ENCODE measurements at places on chromosomes 16 and 17.

GRCh38 chr17:80426671-80427326, 11.8 kb downstream of the ENDOV start:
- DNase-seq, result peak; percentile 53

DNA sequence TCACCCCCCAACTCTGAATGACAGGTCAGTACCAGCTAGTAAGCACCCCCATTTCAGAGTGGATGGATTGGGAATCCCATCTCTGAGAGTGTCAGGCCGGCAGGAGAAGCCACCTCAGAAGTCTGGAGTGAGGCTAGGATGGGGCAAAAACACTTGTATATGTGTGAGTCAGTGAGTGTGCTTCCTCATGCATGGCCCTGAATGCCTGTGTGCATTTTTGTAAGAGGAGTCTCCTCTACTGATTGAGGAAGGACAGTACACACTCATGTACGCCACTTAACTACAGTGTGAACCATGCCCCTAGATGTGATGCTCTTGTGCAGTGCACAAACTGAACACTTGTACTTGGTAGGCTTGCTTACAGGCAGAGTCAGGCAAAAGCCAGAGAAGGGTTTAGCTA, 22.3 kb upstream of the NAGS start:
- no peak for DNase-seq

GRCh38 chr17:773467-774312, 8.4 kb downstream of the GLOD4 start:
- no peak for DNase-seq

DNA sequence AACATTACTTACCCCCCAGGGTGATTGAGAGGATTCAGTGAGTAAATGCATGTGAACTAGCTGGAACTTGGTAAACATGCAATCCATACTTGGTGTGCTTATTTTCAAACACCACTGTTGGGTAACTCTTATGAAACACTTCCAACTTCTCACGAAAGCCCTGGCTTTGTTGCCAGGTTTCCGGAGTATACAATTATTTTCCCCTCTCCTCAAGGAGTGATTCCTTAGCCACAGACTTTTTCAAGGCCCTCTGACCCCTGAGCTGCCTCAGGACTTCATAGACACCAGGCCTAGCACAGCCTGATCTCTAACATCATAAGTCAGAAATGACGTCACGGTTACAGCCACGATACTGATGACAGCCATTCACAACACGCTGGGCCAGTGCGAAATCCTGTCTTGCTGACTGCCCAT, 27.6 kb downstream of the HSD17B2 start:
- no peak for DNase-seq

GRCh38 chr16:50473356-50473945, 74.7 kb upstream of the NKD1 start:
- no peak for DNase-seq

DNA sequence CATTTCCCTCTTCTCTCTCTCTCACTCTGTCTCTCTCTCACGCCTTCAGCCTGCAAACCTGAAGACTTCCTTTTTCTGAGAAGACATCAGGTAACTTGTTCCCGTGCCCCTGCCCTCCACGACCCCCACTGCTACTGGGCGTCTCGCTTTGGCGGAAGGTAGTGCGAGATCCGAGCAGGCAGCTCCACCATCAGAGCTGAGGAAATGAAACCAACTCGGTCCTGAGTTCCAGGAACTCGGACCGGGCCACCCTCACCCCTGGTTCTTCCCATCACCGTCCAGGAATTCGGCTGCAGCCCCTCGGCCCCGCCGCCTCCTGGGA, 585 bp downstream of the MLKL start:
- DNase-seq, result no peak

- DNase-seq, result no peak
Measured at GRCh38 chr17:35804658-35805192, 4.6 kb upstream of the TAF15 start.

- no peak for DNase-seq
Measured at GRCh38 chr16:16988963-16989362, 481.8 kb downstream of the XYLT1 start.

GRCh38 chr16:50474138-50474537, 74.1 kb upstream of the NKD1 start:
- no peak for DNase-seq

DNA sequence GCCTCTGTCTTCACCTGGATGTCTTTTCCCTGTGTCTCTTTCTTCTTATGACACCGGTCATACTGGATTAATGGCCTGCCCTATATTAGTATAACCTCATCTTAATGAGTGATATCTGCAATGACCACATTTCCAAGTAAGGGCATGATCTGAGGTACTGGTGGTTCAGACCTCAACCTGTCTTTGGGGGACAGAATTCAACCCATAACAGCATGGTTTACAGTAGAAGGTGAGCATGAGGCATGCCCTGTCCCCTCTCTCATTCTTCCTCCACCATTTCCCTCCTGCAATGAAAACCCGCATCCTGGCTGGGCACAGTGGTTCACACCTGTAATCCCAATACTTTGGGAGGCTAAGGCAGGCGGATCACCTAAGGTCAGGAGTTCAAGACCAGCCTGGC, 2.8 kb upstream of the RAB37 start:
- DNase-seq, result no peak

GRCh38 chr17:68019336-68019674, 16.2 kb upstream of the KPNA2 start:
- no peak for DNase-seq

- DNase-seq, result no peak
Measured at GRCh38 chr17:55641676-55642081, 81.0 kb downstream of the TMEM100 start.

DNA sequence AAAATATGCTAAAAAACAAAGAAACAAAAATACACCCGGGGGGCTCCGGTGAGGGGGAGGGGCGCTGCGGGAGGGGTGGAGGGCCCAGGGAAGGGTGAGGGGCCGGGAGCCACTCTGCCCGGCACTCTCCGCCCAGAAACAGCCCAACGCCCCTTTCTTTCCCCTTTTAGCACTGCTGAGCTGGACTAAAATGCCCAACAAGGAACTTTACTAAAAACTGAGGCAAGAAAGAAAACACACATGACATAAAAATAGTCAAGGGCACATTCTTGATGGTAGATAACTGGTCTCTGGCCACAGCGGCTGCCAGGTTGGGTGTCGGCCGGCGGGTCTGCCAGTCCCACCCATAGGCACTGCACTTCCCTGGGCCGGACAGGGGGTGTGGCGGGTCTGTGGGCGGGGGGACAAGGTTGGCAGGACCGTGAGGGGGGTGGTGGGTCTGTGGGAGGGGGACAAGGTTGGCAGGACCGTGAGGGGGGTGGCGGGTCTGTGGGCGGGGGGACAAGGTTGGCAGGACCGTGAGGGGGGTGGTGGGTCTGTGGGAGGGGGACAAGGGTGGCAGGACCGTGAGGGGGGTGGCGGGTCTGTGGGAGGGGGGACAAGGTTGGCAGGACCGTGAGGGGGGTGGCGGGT, 20.9 kb downstream of the METRNL start:
- no peak for DNase-seq

GRCh38 chr17:80724775-80725266, 180.2 kb downstream of the RPTOR start:
- no peak for DNase-seq

DNA sequence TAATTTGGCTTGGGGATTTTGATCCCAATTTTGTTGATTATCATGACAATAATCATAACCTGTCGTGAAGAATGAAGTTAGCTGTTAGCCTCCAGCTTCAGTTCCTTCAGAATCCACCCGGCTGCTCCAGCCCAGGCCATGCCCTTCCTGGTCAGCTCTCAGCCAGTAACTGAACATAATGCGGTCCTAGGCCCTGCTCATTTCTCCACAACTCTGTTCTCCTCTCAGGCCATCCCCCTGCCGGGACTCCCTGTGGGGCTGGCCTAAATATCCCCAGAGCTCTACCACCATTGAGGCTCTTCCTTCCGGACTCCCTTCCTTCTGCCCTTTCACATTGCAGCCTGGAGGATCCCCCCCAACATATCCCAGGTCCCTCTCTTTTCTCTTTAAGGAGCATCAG, 833.4 kb upstream of the GOT2 start:
- no peak for DNase-seq

DNA sequence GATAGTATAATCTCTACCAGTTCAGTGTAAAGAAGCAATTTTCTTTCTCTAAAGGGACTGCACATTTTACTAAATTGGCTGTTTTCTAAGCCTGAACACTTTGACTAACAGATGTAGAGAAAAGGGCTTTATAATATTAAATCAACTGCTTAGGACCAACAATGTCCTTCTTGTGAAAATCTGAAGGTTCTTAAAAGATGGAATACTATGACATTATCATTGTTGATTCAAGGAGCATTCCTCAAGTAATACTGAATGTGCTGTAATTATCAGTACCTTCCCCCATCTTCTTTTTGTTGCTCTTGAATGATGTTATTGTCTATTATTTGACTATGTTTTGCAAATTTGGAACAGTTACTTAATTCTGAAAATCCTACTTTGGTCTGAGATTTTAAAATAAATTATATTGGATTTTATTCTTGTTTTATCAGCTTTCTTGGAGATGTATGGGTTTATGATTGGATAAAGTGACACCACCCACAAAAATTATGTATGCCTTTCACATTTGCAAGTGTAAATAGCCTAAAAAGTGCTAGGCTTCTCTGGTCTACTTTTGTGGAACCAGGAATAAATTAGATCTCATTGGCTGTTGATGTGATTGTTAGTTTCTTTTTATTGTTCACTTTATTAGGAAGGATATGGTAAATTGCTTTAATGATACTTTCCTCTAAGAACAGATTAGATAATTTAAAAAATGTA, 53.0 kb downstream of the TAOK1 start:
- no peak for DNase-seq

GRCh38 chr17:43694081-43694870, 32.6 kb upstream of the MEOX1 start:
- peak; percentile 56 for DNase-seq

- no peak for DNase-seq
Measured at GRCh38 chr17:77914385-77915254, 43.9 kb upstream of the TNRC6C start.

GRCh38 chr16:23508589-23509440, 1.5 kb downstream of the GGA2 start:
- no peak for DNase-seq

- DNase-seq, result no peak
Measured at GRCh38 chr17:3411070-3411469, at the start of gene OR3A3. TSS of gene OR3A3 (plus strand) at chr17:3411370.

GRCh38 chr17:80969030-80969673, 22.5 kb upstream of the CHMP6 start:
- no peak for DNase-seq

DNA sequence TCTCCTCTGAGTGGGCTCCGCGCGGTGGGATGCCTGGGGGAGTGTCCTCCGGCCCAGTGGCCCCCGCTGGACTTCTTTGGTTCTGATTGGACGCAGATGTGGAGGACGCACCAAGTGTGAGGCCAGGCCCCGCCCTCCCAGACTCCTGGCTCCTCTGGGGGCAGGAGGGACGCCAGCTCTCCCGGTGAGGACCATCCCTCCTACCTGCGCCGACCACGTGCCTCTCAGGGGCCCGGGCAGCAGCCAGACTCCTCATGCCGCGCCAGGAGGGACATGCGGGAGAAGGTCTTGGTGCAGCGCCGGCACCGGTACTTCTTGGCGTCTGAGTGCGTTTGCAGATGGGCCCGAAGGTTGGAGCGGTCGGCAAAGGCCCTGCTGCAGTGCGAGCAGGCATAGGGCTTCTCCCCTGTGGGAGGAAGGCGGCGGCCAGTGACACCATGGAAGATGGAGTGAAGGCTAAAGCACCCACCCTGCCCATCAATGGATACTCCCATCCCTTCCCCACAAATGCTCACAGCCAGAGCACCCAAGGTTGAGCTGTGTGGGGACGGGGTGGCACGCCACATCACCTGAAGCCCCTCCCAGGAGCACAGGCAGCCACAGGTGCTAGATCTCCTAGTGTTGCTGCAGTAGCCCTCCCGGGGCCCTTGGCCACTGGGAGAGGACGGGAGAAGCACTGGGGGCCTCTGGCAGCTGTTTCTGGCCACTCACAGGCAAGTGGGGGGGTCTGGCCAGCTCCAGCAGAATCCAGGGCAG, 7.9 kb downstream of the SNAI3 start:
- DNase-seq, result no peak

DNA sequence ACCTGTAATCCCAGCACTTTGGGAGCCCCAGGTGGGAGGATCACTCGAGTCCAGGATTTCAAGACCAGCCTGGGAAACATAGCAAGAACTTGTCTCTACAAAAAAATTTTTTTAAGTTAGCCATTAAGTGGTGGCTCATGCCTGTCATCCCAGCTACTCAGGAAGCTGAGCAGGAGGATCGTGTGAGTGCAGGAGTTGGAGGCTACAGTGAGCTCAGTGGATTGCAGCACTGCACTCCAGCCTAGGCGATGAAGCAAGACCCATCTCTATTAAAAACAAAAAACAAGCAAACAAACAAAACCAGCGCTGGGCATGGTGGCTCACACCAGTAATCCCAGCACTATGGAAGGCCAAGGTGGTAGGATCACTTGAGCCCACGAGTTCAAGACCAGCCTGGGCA, 38.0 kb downstream of the HEATR3 start:
- no peak for DNase-seq

GRCh38 chr17:67713169-67713568, 4.6 kb upstream of the NOL11 start:
- DNase-seq, result no peak

- DNase-seq, result no peak
Measured at GRCh38 chr17:82519971-82520903, 705 bp downstream of the FOXK2 start.

- no peak for DNase-seq
Measured at GRCh38 chr17:49108318-49108717, 24.3 kb upstream of the B4GALNT2 start.

DNA sequence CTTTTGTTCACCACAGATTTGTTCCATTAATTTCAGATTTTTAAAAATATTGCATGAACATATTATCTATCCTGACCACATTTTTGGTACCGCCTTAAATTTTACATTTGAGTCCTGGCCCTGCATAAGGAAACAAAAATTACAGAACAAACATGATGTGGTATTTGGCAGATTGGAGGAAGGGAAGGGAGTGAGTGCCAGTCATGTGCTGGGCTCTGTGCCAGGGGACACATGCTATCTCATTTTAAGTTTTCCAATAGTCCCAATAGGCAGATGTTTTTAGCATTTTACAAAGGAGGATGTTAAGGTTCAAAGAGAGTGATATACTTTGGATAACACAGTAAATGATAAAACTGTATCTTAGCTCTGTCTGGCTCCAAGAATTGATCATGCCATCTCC, 185.1 kb downstream of the CDK5R1 start:
- no peak for DNase-seq

DNA sequence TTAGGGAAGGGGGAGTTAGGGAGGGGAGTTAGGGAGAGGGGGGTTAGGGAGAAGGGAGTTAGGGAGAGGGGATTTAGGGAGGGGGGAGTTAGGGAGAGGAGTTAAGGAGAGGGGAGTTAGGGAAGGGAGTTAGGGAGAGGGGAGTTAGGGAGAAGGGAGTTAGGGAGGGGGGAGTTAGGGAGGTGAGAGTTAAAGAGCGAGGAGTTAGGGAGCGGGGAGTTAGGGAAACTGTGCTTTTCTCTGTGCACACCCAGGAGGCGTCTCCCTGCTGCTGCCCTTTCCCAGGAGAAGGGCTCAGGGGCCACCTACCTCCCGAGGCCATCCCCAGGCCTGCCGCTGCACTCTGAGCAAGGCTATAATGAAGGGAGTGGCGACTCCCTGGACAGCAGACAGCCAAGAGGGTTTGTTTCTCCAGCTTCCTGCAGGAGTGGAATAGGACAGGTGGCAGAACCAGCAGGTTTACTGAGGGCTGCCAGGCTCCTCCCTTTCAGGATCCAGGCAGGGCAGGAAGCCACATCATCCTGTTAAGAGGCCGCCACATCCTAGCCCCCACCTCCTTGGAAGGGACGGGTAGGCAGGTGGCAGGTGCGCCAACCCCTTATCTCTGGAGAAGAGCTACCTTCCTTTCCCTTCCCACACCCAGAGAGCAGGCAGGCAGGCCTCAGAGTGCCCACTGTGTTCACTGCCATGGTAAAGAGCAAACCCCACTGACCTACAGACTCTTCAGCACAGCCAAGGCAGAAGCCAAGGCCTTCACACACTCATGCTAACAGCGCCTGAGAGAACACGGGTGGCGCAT, 4.3 kb downstream of the CANT1 start:
- no peak for DNase-seq

Measured in NCI-H1048 (cell line).